ENCODE measurements at places on chromosomes 12 and 14.

- no peak for DNase-seq
Observed at GRCh38 chr12:52284562-52285171, 6.7 kb downstream of the KRT81 start.

DNA sequence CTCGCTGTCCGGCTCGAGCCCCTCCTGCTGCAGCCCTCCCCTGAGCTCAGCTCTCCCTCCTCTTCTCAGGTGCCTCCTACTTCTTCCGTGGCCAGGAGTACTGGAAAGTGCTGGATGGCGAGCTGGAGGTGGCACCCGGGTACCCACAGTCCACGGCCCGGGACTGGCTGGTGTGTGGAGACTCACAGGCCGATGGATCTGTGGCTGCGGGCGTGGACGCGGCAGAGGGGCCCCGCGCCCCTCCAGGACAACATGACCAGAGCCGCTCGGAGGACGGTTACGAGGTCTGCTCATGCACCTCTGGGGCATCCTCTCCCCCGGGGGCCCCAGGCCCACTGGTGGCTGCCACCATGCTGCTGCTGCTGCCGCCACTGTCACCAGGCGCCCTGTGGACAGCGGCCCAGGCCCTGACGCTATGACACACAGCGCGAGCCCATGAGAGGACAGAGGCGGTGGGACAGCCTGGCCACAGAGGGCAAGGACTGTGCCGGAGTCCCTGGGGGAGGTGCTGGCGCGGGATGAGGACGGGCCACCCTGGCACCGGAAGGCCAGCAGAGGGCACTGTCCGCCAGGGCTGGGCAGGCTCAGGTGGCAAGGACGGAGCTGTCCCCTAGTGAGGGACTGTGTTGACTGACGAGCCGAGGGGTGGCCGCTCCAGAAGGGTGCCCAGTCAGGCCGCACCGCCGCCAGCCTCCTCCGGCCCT lies 22.8 kb downstream of the MMP17 start:
- DNase-seq: no peak

DNA sequence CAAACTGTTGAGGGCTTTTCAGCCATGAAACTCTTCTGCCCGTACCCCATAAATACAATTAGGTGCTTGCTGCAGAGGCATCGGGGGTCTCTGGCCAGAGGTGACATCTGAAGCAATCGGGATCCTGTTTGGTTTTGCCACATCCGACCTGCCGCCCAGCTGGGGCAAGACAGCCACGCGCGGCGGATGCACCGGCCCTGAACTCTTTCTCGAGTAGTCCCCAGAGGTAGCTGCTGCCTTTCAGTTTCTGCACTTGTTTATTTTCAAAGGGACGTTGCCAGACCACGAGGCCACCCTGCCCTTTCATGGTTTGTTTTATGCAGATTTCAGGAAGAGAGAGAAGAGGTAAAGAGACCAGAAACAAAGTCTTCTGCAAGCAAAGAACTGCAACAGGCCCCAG lies 10.6 kb upstream of the MLXIP start:
- peak; percentile 63 for DNase-seq

DNA sequence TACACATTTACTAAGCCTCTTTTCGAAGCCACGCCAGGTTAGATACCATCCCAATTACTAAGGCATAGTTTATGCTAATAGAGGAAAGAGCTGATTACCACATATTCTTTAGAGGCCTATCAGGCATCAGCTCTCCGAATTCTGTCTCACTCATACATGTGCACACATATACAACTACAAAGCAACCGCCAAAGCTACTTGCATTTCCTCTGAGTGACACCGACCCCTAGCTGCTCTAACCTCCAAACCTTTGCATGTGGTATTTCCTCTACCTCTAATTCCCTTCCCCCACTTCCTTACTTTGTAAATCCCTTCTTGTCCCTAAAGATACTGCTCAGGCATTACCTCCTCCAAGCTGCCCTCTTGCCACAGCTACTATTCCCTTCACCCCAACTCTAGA lies 107.2 kb downstream of the DUSP6 start:
- no peak for DNase-seq

DNA sequence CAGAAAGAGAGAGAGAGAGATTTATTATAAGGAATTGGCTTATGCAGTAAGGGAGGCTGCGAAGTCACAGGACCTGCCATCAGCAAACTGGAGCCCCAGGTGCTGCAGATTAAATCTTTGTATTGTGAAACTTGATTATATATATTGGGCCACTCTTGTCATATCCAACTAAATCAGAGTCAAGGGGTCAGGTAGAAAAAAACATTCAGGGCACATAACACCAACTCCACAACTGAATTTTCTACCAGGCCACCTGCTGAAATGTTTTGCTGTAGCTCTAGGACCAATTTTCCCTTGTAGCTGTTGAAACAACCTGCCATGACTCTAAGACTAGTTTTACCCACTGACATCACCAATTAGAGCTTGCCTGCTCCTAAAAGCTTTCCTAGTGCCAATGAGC lies 1240.8 kb downstream of the SLC16A7 start:
- DNase-seq: no peak

- DNase-seq: no peak
Observed at GRCh38 chr14:102826161-102826560, 48.9 kb downstream of the TRAF3 start.

DNA sequence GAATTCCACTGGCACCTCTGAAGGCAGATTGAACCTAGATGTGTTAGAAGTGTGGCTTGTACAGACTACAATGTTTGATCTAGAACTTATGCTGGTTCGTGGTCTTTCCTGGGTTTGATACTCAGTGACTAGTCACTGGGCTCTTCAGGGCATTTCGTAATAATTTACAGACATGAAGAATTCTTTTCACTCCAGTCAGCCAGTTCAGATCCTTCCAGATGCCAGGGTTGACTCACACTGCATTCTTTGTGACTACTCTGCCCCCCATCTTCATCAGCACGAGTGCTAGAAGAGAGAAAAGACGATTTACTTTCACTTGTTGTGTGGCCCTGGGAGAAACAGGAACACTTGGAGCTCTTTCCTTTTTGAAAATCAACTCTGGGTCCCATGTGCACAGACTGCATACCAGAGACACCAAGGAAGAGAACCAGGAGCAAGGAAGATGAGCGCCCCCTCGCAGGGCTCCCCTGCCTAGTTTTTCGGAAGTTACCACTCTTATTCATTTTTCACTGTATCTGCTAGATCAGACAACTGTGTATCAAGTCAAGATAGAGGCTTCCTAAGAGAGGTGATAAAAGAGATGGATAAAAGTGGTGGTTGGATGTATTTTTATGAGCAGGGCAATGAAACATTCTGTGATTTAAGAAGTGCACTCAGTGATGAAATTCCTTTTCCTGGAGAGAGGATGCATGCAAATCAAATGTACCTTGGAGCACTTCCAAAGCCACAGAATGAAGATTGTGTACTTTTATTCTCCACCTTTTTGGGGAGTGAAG lies 33.5 kb upstream of the EVL start:
- DNase-seq: no peak

DNA sequence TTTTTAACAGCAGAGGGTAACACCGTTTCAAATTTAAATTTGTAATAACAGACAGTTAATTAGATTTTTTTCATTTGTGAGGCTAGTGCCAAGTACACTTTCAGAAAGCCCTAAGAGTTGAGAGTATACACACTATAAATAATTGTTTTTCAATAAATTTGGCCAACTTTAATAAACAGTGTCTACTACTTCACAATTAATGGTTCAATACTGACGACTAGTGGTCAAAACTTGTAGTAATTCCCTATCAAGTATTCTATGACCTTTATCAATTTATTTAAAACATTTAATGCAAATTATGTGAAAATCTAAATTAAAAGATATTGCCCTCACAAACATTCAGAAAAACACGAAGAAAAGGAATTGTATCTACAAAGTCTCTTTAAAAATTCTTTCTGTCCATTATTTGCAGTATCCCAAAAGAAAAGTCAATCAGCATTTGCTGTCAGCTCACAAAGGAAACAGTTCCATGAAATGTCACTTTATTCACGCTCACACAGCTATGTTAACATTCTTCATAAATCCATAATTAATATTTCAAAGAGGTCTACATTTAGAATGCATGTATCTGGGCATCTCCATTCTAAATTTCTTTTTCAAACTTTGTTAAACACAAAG lies 91.2 kb downstream of the CEP128 start:
- no peak for DNase-seq

- DNase-seq: no peak
Observed at GRCh38 chr14:63670692-63671091, 29.0 kb upstream of the WDR89 start.

- DNase-seq: peak; percentile 74
Observed at GRCh38 chr12:104582739-104583138, 126.0 kb downstream of the CHST11 start.

GRCh38 chr12:119117936-119118335 lies 60.8 kb upstream of the HSPB8 start:
- DNase-seq: no peak

DNA sequence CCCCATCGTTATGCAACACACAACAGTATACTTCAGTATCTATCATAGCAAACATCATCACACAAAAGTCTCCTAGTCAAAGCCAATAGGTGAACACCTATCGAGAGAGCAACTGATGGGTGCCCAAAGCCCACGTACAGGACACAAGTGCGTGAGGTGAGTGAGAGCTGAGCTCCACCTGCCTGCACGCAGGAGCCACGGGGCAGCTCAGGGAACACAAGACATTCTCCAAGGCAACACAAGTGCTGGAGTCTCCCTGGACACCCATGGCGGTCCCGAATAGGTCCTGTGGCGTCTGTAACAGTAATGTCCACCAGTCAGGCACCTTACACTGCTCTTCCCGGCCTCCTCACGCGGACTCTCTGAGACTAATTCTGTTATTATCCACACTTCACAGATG lies 44.3 kb downstream of the CDC42BPB start:
- DNase-seq: no peak

DNA sequence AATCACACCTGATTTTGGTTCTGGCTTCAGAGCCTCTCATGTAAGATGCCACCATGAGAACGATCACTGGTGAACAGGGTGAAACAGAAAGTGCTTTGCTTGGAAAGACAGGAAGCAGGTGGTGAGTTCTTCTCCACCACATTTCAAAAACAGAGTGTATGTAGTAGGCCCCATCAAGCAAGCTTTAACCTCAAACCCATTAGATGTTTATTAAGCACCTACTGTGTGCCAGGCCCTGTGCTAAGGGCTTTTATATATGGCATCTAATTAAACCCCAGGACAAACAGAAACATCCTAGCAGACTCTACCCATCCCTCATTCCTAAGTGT lies 47.8 kb upstream of the MED13L start:
- no peak for DNase-seq

DNA sequence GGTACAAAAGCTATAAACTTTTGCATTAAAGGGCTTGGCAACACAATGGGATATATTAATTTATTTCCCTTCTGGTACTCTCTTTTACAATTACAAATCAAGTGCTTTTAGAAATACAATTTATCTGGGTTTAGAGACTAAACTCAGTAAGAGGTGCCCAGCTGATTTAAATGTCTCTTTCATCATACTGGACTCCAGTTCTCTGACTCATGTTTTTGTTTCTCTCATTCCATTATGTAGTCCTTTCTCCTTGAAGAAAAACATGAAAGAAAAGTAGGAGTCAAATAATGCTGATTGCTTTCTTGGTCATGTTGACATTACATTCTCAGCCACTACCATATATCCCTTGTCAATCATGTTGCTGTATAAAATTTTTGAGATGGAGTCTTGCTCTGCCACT lies 36.3 kb upstream of the CFL2 start:
- no peak for DNase-seq

- no peak for DNase-seq
Observed at GRCh38 chr14:69635981-69636639, 24.7 kb downstream of the SUSD6 start.

DNA sequence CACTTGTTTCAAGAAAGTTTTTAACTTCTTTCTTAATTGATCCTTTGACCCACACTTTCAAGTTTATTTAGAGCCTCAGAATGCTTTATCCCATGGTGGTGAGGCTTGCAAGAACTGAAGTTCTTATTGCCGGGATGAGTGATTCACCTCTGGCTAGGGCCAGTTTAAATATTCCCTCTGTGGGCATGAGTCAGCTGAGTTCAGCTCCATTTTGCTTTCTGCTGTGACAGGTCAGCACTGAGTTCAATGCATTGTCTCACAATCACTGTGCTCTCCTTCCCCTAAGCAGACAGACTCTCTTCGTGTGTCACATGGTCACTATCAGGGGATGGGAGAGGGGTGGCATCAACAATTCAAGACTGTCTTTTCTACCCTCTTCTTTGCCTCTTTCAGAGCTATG lies 514.6 kb upstream of the FBXO33 start:
- no peak for DNase-seq

- no peak for DNase-seq
Observed at GRCh38 chr12:125122668-125123067, 57.4 kb downstream of the AACS start.

Data from memory B cell (primary cell).